Body of pancreas (tissue), 4 donors: ENCODE measurements at places on chromosomes 5 and 9. TPM values are rescaled to one million over a fixed set of nuclear protein-coding genes. Genes with fewer than 3 reads are reported as not detected.

The AGXT2 gene
- not detected for total RNA-seq

The LCN9 gene
- total RNA-seq = not detected

DNA sequence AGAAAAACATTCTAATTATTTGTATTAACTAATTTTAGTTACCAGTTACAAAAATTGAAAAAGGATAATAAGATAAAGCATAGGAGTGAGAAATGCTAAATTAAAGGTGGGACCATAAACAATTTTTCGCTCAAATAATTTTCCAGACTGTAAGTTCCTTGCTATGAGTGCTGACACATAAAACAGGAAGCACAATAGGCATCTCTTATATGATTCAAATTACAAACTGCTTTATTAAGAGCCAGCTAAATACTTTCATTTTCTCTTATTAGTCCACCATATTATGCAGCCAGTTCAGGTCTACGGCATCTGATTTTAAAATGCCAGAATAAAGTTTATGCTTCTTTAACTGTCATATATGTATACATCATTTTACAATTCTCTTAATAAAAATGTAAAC is 4.4 kb downstream of the RC3H2 start:
- H3K4me1 ChIP-seq = peaks cover 16% of the 10 kb centered on the region
- no peaks in the 10 kb centered on the region for H3K27me3 ChIP-seq
- H3K36me3 ChIP-seq = no peaks in the 10 kb centered on the region
- no peak overlapping the region for H3K27ac ChIP-seq

DNA sequence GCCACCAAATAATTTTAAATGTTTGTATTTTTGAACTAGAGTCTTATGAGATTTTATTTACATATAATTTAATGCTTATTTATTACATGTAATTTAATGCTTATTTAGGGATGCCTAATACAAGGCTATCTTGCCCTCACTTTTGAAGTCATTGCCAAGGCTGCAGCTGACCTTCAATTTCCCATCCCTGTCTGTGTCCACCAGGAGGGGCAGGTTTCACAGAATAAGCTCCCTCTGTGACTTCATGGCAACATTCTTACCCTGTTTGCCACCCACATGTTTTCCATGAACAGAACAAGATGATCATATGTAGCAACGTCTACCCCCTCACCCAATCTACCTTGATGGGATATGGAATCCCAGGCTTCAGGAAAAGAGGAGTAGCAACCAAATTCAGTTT is 27.0 kb downstream of the C5 start:
- H3K27me3 ChIP-seq = no peaks in the 10 kb centered on the region
- no peaks in the 10 kb centered on the region for H3K4me1 ChIP-seq
- H3K36me3 ChIP-seq = no peaks in the 10 kb centered on the region
- no peak overlapping the region for H3K4me3 ChIP-seq

GRCh38 chr5:178297751-178298150 is 65.1 kb upstream of the PHYKPL start:
- no peak overlapping the region for H3K27ac ChIP-seq
- no peaks in the 10 kb centered on the region for H3K4me1 ChIP-seq
- H3K27me3 ChIP-seq = no peaks in the 10 kb centered on the region
- no peak overlapping the region for H3K4me3 ChIP-seq

DNA sequence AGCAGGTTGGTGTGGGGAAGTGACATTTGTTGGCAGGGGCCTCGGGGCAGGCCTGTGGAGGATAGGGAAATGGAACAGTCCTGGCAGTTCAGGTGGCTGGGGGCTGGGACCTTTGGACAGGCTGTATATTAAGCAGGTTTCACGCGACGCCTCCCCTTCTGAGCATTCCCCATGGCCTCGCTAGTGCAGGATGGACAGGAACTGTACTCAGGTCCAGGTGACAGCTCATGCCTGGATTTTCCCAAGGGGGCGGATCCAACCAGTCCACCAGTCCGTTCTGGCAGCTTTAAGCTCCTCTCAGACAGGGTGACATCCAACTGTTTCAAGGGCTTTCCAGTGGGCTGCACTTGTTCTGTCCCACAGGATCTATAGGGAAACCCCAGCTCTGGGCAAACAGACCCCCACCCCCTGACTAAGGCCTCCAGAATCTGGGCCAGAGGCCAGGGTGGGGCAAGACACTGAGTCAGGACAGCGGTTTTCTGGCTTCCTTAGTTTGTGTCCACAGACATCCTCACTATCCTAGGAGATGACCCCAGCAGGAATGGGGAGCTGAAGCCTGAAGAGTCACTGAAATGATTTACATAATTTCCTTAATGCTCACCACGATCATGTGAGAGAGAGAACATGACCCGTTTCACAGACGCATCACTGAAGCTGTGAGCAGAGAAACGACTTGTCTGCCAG is 20.9 kb downstream of the CSF2 start:
- no peak overlapping the region for H3K27ac ChIP-seq
- DNase-seq = no peak
- no peaks in the 10 kb centered on the region for H3K4me1 ChIP-seq
- H3K27me3 ChIP-seq = no peaks in the 10 kb centered on the region
- no peak overlapping the region for H3K4me3 ChIP-seq
- H3K36me3 ChIP-seq = no peaks in the 10 kb centered on the region

- no peaks in the 10 kb centered on the region for H3K4me1 ChIP-seq
- no peaks in the 10 kb centered on the region for H3K36me3 ChIP-seq
- no peaks in the 10 kb centered on the region for H3K27me3 ChIP-seq
- H3K27ac ChIP-seq = no peak overlapping the region
- no peak overlapping the region for H3K4me3 ChIP-seq
- no peak for DNase-seq
Observed at GRCh38 chr5:135335031-135335828, 63.8 kb downstream of the MACROH2A1 start.

- no peaks in the 10 kb centered on the region for H3K27me3 ChIP-seq
- no peak for DNase-seq
- H3K36me3 ChIP-seq = no peaks in the 10 kb centered on the region
- H3K27ac ChIP-seq = no peak overlapping the region
Observed at GRCh38 chr5:80963521-80963895, 3.3 kb downstream of the RASGRF2 start.

DNA sequence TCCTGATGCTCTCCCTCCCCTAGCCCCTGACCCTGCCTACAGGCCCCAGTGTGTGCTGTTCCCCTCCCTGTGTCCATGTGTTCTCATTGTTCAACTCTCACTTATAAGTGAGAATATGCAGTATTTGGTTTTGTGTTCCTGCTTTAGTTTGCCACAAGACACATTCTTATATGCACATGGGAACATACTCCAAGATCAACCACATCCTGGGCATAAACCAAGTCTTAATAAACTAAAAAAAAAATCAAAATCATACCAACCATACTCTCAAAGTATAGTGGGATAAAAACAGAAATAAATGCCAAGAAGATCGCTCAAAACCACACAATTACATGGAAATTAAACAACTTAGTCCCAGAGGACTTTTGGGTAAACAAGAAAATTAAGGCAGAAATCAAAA is 11.2 kb upstream of the ZCCHC9 start:
- no peak overlapping the region for H3K27ac ChIP-seq
- H3K27me3 ChIP-seq = no peaks in the 10 kb centered on the region
- no peak for DNase-seq
- no peak overlapping the region for H3K4me3 ChIP-seq
- no peaks in the 10 kb centered on the region for H3K36me3 ChIP-seq

GRCh38 chr9:36762958-36763357 is 190.3 kb downstream of the MELK start:
- H3K36me3 ChIP-seq = no peaks in the 10 kb centered on the region
- no peaks in the 10 kb centered on the region for H3K27me3 ChIP-seq
- H3K27ac ChIP-seq = no peak overlapping the region
- peaks cover 11% of the 10 kb centered on the region for H3K4me1 ChIP-seq

DNA sequence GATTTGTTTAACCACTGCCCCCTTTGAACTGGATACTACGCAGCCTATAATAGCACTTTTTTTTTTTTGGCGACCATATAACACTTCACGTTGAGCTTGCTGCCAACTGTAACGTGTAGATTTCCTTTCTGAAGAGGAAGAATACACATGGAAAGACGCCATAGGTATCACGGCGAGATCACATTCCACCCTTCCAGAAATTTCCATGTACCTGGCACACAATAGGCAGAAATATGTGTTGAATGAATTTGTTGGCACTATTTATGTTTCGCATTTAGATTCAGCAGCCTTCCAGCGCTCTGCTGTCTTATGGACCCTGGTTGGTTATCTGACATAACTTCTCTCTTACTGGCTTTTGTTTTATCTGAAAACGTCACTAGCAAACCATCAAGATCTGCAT is 250.3 kb downstream of the SLIT3 start:
- no peaks in the 10 kb centered on the region for H3K27me3 ChIP-seq
- H3K27ac ChIP-seq = no peak overlapping the region
- no peaks in the 10 kb centered on the region for H3K36me3 ChIP-seq
- no peak for DNase-seq
- no peaks in the 10 kb centered on the region for H3K4me1 ChIP-seq

GRCh38 chr5:180115326-180116076 is 43.9 kb upstream of the RNF130 start:
- no peak overlapping the region for H3K4me3 ChIP-seq
- no peak overlapping the region for H3K27ac ChIP-seq
- no peaks in the 10 kb centered on the region for H3K36me3 ChIP-seq
- no peaks in the 10 kb centered on the region for H3K4me1 ChIP-seq
- no peaks in the 10 kb centered on the region for H3K27me3 ChIP-seq
- no peak for DNase-seq

- no peak for DNase-seq
- H3K36me3 ChIP-seq = no peaks in the 10 kb centered on the region
- no peak overlapping the region for H3K27ac ChIP-seq
- H3K4me3 ChIP-seq = no peak overlapping the region
- H3K27me3 ChIP-seq = no peaks in the 10 kb centered on the region
- no peaks in the 10 kb centered on the region for H3K4me1 ChIP-seq
Observed at GRCh38 chr5:153797484-153797883, 241.2 kb downstream of the FAM114A2 start.

GRCh38 chr9:73753171-73753570 is 601.5 kb downstream of the ANXA1 start:
- no peaks in the 10 kb centered on the region for H3K27me3 ChIP-seq
- no peaks in the 10 kb centered on the region for H3K4me1 ChIP-seq
- H3K36me3 ChIP-seq = no peaks in the 10 kb centered on the region
- no peak overlapping the region for H3K27ac ChIP-seq

GRCh38 chr5:18305288-18305924 is 671.1 kb downstream of the TAF11L14 start:
- no peaks in the 10 kb centered on the region for H3K27me3 ChIP-seq
- no peak for DNase-seq
- no peaks in the 10 kb centered on the region for H3K4me1 ChIP-seq
- H3K4me3 ChIP-seq = no peak overlapping the region

DNA sequence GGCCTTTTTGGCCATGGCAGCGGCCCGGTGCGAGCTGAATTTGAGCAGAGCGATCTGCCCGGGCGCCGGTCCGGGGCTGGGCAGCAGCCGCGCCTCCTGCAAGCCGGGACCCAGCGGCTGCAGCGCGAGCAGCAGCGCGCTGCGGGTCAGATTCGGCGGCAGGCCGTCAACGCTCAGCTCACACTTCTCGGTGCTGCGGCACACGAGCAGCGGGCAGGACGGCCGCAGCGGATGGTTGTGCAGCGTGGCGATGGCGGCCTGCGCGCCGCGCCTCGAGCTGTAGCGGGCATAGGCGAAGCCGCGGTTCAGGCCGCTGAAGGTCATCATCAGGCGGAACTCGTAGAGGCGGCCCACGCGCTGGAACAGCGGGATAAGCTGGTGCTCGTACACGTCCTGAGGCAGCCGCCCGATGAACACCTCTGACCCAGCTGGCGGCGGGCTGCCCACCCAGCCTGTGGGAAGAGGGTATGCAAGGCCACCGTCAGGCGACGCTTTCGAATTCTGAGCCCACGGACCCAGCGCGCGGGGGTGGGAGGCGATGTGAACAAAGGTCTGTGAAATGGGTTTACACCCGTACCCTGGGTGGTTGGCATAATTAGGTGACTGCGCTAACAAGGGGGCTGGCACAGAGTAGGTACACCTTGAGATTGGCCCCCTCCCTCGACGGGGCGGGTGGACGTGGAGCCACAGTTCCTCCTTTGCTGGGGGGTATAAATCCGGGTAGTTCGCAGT is 755 bp downstream of the DND1 start:
- no peaks in the 10 kb centered on the region for H3K4me1 ChIP-seq
- H3K36me3 ChIP-seq = peaks cover 36% of the 10 kb centered on the region
- peak; percentile 25 for DNase-seq
- no peak overlapping the region for H3K27ac ChIP-seq

GRCh38 chr5:150352244-150353031 is 5.1 kb upstream of the TCOF1 start:
- H3K36me3 ChIP-seq = no peaks in the 10 kb centered on the region
- no peak overlapping the region for H3K4me3 ChIP-seq
- H3K27me3 ChIP-seq = no peaks in the 10 kb centered on the region
- H3K27ac ChIP-seq = no peak overlapping the region
- H3K4me1 ChIP-seq = peaks cover 14% of the 10 kb centered on the region

DNA sequence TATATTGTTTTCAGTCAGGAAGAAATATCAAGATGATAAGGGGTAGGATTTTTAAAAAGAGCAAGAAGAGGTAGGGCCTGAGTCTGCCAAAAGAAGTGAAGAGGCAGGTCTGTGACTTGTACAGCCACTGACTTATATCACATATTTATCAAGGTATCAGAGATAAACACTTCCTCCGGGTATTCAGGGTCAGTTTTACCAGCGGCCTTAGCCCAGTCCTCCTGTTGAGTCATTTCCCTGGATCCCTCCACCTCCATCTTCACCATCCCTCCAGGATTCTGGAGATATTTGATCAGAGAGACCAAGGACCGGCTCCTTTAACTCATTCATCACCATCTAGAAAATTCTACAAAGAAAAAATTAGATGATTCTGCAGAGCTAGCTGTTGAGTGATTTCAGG is 375.7 kb upstream of the TUSC1 start:
- H3K27me3 ChIP-seq = no peaks in the 10 kb centered on the region
- H3K4me3 ChIP-seq = no peak overlapping the region
- DNase-seq = no peak
- H3K4me1 ChIP-seq = no peaks in the 10 kb centered on the region
- no peak overlapping the region for H3K27ac ChIP-seq

- H3K4me1 ChIP-seq = no peaks in the 10 kb centered on the region
- H3K4me3 ChIP-seq = no peak overlapping the region
- no peaks in the 10 kb centered on the region for H3K36me3 ChIP-seq
- no peak overlapping the region for H3K27ac ChIP-seq
- no peak for DNase-seq
Observed at GRCh38 chr9:133304477-133305377, 29.7 kb upstream of the ABO start.

DNA sequence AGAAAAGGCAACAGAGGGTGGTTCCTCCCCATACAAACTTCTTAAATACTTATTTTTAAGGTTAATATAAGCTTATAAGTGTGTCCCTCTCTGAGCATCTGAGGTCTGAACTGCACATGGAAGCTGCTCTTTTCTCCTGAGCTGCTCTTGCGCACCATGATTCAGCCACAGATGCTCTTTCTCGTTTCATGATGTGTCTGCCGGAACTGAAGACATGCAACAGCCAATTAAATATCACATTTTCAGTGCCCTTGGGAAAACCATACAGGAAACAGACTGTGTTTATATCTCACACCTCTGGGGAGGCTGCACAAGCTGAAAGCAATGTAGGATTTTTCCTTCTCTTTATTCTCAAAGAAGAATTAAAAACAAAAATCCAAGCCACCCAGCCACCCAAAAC is 96.8 kb upstream of the NREP start:
- H3K4me3 ChIP-seq = no peak overlapping the region
- H3K36me3 ChIP-seq = no peaks in the 10 kb centered on the region
- no peaks in the 10 kb centered on the region for H3K27me3 ChIP-seq
- H3K4me1 ChIP-seq = no peaks in the 10 kb centered on the region
